BJ (cell line): ENCODE measurements at places on chromosomes 12 and 14.

- DNase-seq: no peak
Observed at GRCh38 chr12:55931317-55931779, 386 bp downstream of the DGKA start.

DNA sequence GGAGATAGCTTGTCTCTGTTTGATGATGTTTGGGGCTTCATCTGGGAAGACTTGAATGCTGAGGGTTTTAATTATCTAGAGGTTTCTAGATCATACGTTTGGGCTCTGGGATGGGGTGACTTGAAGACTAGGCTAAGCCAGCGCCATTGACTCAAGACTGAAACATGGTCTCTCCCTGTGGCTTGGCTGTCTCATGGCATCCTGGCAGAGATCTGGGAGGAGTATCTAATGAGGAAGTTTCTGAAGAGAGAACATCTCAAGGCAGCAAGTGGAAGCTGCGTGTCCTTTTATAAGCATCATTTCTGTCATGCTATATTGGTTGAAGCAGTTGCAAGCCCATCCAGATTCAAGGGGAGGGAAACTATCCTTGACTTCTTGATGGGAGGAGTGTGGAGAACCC is 104.8 kb downstream of the UNC79 start:
- no peak for DNase-seq

- DNase-seq: peak; percentile 87
Observed at GRCh38 chr14:64788706-64789105, 84.5 kb downstream of the PLEKHG3 start.

GRCh38 chr12:32534698-32535097 is 135.3 kb downstream of the FGD4 start:
- no peak for DNase-seq

GRCh38 chr12:24491968-24492367 is 456.9 kb downstream of the BCAT1 start:
- no peak for DNase-seq

DNA sequence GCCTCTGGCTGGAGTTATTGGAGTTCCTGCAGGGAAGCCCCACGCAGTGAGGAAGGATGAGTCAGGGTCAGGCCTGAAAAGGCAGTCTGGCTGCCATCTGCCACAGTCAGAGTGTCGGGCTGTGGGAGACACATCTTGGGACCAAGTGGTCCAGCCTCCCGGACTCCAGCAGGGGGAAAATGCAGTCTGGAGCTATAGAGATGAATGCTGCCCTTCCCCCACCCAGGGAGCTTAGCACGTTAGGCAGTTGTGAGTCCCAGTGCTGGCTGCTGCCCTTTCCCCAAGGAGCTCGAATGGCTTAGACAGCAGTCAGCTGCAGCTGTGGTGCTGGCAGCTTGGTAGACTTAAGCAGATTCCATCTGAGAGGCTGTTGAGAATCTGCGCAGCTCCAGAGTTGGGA is 8.2 kb upstream of the NTS start:
- no peak for DNase-seq

DNA sequence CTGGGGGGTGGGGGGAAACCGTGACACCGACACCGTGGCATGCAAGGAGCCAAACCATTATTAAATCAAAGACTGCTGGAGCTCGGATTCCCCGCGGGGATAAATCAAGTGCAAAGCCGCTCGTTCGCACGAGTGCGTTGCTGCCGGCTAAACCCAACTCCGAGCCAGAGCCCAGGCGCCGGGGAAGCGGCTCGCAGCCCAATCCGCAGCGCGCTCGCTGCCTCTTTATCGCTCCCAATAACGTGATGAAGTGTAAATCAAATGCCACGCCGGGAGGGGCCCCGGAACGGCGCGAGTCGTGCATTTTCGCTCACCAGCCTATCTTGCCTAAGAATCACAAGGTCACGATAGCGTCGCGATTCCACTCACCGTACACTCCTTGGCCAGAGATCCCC is 1.3 kb downstream of the MDGA2 start:
- no peak for DNase-seq

GRCh38 chr14:90839024-90839888 is 23.0 kb upstream of the TTC7B start:
- peak; percentile 30 for DNase-seq

GRCh38 chr12:40156021-40156764 is 50.3 kb upstream of the SLC2A13 start:
- DNase-seq: no peak

- no peak for DNase-seq
Observed at GRCh38 chr14:72500234-72500838, 393.6 kb downstream of the DPF3 start.

DNA sequence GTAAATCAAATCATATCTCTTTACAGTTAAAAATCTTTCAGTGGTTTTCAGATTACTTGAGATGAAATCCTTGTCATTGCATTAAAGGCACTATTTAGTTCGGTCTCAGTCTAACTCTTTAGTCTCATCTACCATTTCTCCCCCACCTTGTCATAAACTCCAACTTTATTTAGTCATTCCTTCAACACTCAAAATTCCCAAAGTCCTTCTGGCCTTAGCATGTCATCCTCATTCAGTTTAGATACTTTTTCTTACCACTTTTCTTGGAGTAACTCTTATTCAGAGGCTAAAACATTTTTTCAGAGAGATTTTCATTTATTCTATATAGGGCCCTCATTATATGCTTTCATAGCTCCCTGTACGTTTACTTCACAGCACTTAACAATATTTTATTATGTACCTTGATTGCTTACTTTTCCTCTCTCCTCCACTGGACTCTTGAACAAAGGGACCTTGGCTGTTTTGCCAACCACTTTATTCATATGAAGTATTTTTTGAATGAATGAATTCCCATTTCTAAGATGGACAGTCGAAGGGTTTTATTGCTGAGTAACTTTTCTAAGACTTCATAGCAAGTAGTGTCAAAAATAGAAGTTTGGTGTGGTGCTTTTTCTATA is 12.8 kb downstream of the USP15 start:
- DNase-seq: no peak

DNA sequence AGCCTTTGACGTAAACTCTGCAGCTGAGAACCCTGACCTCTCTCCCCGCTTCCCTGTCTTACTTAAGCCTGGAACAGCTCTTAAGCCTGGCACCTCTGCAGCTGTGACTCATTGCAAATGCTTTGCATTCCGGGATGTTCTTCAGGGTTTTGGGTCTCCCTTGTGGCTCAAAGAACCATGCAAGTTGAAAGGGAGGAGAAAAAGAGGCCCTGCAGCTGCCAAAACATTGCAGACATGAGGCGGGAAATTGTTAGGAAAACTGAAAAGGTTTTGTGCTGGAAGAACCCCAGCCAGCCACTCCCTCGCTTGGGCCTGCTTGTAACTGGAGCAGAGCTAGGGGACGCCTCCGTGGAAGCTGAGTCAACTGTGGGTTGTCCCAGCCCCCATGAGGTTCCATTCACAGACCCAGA is 60.2 kb upstream of the FERMT2 start:
- peak; percentile 98 for DNase-seq

DNA sequence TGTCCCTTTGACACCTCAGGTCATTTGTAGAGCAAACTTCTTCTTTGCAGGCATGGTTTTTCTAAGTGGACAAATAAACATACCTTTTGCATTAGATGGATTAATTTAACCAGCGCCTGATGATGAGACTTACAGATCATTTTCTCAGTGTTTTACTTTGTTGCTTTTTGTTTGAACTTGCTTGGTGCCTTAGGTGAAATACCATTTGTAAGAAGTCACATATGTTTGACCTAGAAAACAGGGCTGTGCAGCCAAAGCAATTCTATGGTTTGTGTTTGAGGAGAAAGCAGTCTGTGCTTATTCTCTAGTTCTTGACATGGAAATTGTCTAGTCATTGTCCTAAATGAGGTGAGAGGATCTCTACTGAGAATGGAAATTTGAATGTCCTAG is 111.1 kb downstream of the DIP2B start:
- DNase-seq: no peak

- DNase-seq: no peak
Observed at GRCh38 chr12:69284131-69284530, 44.8 kb downstream of the CPSF6 start.

- no peak for DNase-seq
Observed at GRCh38 chr12:29212682-29213403, 63.8 kb downstream of the FAR2 start.

DNA sequence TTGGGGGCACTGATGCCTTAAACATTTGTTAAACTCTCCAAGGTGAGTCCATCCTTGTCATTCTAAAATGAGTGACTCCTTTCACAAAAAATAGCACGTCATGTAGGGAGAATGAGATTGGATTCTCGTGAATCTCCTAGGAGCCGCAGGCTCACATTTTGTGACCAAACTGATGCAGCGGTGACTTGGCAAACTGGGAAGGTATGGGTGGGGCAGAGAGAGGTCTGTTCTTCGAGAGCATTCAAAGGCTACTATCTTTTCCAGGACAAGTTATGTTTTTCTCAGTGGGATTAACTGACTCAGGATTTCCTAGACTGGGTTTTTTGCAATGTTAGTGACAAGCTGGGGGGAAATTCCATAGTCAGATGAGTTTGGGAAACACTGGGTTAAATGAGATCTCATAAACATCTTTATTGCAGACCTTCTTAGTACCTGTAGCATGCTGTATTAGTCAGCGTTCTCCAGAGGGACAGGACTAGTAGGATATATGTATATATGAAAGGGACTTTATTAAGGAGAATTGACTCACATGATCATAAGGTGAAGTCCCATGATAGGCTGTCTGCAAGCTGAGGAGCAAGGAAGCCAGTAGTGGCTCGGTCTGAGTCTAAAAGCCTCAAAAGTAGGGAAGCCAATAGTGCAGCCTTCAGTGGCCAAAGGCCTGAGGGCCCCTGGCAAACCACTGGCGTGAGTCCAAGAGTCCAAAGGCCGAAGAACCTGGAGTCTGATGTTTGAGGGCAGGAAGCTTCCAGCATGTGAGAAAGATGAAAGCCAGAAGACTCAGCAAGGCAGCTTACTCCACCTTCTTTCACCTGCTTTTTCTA is 61.0 kb downstream of the FOXN4 start:
- no peak for DNase-seq

DNA sequence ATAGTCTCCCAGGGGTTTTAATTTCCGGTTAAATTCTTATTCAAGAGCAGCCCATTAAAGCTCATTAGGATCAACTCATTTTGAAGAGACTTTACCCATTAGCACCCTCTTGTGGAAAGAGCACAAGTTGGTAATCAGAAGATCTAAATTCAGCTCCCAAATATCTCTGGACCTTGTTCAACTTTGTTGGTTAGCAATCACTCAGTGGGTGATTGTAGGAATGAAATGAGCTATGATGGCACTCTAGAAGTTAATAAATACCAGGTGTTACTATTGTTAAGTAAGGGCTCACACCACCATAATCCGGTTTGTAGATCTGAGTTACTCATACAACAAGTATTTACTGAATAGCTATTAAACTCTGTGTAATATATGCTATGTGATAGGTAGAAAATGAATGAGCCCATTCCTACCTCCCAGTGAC is 42.9 kb downstream of the TRIP11 start:
- DNase-seq: peak; percentile 85

DNA sequence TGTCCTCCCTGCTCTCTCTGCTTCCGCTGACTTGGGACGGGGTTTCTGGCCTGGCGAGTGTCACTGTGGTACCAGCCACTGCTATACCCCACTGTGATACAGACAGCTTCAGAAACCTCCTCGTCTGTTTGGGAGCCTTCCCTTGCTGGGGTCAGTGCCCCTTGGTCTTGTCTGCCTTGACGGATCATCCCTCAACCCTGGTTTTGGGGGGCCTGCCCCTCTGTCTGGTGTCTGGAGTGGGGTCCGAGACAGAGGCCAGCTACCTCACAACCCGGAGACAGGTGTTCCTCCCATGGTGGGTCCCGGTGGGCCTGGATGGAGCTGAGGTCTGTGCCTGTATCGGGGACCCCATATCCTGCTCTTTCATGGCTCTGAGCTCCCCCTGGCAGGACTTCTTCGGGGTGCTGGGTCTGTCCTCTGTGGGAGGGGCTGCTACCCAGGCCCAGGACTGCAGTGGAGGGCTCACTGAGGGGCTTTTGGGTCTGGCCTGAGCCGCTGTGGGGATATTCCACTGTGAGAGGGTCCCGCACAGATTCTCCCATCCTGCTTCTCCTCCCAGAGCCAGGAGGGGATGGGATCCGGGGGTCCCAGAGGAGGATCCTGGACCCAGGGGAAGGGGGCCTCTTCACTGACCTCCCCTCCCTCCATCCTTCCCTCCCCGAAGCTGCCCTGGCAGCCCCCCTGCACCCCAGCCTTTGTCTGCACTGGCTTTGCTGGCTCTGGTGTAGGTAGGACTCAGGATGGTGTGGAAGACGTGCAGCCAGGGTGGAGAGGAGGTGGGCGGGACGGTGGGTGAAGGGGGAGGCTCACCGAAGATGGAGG is 365.5 kb downstream of the TMEM121 start:
- DNase-seq: no peak

- no peak for DNase-seq
Observed at GRCh38 chr12:94148739-94149118, 352 bp downstream of the PLXNC1 start.

DNA sequence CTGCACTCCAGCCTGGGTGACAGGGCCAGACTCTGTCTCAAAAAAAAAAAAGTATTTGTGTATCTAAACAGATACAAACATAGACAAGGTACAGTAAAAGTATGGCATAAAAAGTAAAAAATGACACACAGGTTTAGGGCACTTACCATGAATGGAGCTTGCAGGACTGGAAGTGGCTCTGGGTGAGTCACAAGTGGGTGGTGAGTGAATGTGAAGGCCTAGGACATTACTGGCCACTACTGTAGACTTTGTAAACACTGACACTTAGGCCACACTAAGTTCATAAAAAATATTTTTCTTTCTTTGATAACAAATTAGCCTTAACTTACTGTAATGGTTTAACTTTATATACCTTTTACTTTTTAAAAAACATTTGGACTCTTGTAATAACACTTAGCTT is 38.0 kb upstream of the EIF5 start:
- DNase-seq: peak; percentile 25

- no peak for DNase-seq
Observed at GRCh38 chr14:99644723-99645544, at the start of gene HHIPL1. HHIPL1 (plus strand) TSS chr14:99645129; CDS start chr14:99645208, 79 bp downstream.

- DNase-seq: no peak
Observed at GRCh38 chr12:48775991-48776649, 12.8 kb downstream of the ADCY6 start.

GRCh38 chr12:10397296-10397695 is 7.5 kb upstream of the KLRK1 start:
- no peak for DNase-seq

DNA sequence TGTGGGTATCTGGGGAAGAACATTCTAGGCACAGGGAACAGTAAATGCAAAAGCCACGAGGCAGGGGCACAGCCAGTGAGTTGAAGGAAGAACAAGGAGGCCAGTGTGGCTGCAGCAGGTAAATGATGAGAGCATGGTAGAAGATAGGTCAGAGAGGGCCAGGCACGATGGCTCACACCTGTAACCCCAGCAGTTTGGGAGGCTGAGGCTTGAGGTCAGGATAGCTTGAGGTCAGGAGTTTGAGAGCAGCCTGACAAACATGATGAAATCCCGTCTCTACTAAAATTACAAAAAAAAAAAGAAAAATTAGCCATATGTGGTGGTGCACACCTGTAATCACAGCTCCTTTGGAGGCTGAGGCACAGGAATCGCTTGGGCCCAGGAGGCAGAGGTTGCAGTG is 86.7 kb upstream of the ESRRB start:
- no peak for DNase-seq

- peak; percentile 37 for DNase-seq
Observed at GRCh38 chr14:68464711-68465110, 328.2 kb downstream of the ZFP36L1 start.
